ENCODE measurements at places on chromosomes 7 and 10.

GRCh38 chr10:132254841-132255240 lies 52.9 kb downstream of the STK32C start:
- no peak for DNase-seq

DNA sequence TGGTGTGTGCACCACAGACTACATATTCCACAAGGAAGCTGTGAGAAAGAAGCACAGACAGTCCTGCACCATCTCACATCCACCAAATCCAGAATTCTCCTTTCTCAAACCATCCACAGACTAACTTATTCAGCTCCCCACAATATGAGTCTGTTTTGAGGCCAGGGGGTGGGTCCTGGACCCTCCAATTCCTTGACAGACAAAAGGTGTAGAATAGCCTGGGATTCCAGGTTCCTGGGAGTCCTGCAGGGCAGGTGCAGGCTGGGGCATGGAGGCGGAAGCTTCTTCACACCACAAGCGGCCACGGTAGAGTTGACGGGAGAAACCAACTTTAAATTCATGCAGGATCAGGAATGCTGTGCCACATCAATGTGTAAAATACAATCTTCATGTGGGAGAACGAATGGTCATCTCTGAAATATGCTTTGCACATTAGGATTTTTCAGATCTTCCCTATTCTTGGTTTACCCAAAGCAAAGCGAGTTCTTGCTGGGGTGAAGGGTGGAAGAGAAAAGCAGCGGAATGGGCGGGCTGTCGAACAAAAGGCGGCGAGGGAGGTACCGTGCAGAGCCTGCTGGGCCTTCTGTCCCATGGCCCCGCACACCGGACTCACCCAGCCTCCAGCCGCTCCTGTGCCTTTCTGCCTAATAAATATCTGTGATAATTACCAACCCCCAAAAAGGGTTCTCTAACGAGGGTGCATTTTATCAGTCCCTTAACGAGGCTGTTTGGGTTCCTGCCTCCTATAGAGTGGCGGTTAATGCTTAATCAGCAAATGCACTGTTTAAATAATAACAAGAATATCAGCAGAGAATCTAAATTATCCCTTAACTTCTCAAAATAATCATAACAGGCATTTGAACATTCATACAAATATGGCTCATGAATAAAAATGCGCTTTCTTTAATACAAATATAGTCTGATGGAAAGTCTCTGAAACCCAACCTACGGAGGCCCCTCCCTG lies 514.0 kb downstream of the DNAJB6 start:
- DNase-seq, result no peak

DNA sequence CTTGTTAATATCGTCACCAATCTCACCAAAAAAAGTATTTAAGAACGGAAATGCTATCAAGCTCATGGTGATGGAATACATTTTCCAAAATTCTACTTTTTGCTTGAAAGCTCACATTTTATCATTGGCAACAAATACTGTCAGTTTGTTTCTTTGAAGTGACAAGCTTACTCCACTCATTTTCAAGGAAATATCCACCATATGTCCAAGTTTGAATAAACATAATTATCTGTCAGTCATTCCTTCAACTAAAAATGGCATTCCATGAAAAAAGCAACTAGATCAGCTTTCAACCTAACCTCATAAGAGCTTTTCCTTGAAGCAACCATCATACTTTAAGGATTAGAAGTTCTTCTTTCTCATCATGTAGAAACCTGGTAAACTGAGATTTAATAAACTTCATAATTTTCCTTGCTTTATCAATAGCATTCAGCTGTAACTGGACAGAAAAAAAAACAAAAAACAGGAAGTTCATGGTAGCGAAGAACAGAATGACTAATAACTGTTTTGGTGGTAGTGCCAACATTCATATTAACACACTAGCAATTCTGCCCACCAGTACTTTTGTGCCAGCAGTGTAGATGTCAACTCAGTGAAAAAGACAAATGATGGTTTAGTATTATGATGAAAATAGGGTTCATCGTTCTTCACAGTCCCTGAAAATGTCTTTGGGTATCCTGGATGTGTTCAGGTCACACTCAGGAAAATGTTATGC lies 764.9 kb downstream of the GRM8 start:
- DNase-seq, result no peak

- no peak for DNase-seq
Measured at GRCh38 chr7:155728116-155728515, 83.7 kb downstream of the RBM33 start.

- DNase-seq, result no peak
Measured at GRCh38 chr7:104848138-104848990, 165.6 kb upstream of the KMT2E start.

GRCh38 chr7:158026636-158027265 lies 560.9 kb downstream of the PTPRN2 start:
- DNase-seq, result no peak

GRCh38 chr10:104065748-104066147 lies 19.9 kb downstream of the COL17A1 start:
- no peak for DNase-seq

GRCh38 chr7:104584620-104585019 lies 256.2 kb downstream of the LHFPL3 start:
- DNase-seq, result no peak

GRCh38 chr7:12518920-12519681 lies 51.4 kb upstream of the SCIN start:
- no peak for DNase-seq

GRCh38 chr10:18021725-18022480 lies 70.2 kb downstream of the SLC39A12 start:
- no peak for DNase-seq

GRCh38 chr10:29646238-29646902 lies 11.6 kb upstream of the SVIL start:
- DNase-seq, result no peak

DNA sequence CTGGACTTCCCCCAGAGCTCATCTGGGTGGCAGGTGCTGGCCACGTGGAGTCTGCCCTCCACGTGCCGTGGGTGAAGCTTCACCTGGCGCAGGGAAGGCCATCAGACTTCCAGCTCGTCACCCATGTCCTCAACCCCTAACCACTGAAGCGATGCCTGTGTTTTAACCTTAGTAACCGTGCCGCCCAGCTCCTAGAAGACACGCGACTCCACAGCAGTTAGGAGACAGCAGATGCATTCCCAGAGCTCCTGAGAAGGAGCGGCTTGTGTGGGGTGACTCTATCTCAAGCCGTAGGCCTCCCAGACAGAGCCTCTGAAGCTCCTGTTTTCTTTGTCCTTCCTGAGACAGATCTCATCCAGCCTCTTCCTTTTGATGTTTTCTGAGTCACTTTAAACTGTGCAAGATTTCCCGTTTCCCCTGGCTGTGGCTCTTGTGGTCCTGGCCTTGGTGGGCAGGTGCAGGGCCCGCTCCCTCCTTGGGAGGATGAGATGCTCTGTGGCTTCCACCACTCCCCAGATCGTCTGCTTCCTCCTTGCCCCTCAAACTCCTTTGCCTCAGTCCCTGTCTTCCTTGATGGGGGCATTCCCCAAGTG lies 41.4 kb upstream of the AP5Z1 start:
- no peak for DNase-seq

GRCh38 chr7:154869436-154869835 lies 133.5 kb downstream of the PAXIP1 start:
- no peak for DNase-seq

DNA sequence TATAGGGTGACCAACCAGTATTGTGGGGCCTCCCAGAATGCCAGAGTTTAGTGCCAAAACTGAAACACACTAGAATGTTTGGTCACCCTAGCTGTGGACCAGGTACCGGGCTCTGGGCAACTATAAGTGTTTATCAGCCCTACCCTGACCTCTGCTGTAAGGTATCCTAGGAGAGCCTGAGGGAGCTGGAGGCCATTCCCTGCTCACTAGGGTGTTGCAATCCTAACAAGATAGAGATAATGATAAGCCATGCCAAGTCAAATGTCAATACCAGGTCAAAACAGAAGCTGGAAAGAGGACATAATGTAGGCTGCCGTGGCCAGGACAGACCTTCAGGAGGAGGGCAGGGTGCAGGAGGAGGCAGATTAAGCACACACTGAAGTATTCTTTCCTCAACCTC lies 151.8 kb downstream of the KCNMA1 start:
- no peak for DNase-seq

- DNase-seq, result no peak
Measured at GRCh38 chr7:29194594-29195427, at the start of gene CHN2. Gene CHN2, plus strand, starts transcription at chr7:29194775.

GRCh38 chr7:140342727-140343514 lies 55.4 kb downstream of the SLC37A3 start:
- DNase-seq, result no peak

DNA sequence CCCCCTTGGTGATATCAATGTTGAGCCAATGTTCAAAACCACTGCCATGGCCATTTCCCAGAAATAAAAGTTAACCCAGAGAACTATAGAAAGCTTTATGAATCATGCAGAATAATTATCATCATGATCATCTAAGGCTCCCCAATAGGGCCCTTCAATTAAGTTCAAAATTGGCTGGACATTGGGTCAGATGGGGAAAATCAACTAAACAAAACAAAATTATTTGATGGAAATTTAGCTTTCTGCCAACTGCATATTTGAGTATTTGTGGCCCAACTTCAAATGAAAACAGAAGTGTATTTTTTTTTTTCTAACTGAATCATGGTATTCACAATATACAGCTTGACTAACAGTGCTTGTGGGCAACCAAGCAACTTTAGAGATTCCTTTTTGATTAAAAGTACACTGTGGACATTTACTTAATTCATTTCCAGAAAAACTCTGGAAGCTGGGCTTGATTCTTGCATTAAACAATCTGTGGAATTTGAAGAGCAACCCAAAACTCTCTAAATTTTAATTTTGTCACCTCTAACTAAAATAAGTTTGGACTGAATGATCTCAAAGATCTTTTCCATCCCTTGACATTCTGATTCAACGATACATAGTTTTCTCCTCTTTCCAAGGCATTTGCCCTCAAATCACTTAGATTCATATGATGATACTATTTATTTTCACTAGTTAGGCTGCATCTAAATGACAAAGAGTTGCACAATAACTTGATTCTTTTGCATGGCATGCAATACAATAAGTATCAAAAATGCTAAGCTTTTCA lies 203.2 kb downstream of the AHR start:
- DNase-seq, result no peak

DNA sequence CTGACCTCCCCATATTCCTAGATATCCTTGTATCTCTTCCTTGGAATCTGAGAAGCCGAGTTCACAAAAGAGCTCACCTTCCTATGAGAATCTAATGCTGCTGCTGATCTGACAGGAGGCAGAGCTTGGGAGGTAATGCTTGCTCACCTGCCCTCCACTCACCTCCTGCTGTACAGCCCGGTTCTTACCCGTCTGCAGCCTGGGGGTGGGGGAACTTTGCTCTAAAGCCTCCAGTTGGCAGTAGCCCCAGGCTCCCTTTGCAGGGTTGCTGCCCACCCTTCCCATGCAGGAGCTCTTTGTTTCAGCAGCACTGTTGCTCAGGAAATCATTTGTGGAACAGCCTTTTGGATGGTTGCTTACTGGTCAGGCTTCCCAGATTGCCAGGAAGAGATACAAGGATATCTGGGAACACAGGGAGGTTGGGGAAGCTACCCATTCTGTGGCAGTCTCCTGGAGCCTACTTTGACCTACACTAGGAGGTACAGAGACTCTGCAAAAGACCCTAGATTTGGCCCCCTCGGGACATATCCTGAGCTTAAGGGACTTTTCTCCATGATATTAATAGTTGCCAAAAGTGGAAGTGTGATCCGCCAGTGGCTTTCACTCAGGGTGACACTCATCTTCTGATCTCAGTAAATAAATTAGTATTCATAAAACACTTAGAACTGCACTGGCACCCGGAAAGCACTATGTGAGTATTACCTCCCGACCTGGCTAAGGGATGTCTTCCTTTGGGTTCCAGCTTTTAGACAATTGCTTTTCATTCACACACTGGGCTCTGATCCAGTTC lies 363.7 kb upstream of the PODXL start:
- no peak for DNase-seq

GRCh38 chr10:13758312-13758711 lies 171.5 kb downstream of the PRPF18 start:
- peak; percentile 73 for DNase-seq

DNA sequence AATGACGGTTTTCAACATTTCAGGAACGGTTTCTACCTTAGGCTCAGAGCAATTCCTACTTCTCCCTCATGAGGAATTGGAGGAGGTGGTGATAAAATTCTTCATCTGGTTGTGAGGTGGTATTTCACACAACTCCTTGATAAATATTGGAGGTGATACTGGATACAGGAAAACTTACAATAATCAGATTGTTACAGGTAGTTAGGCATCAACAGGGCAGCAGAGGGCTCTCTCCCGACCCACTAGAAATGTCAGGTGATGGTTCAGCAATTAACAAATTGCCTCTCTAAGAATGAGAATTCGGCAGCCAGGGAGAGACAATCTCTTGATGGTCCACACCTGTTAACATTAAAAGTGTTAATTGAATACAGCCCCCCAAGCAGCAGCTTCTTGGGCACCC lies 22.6 kb downstream of the ZNF786 start:
- DNase-seq, result no peak

GRCh38 chr10:8049045-8049864 lies 5.2 kb upstream of the GATA3 start:
- DNase-seq, result no peak

- no peak for DNase-seq
Measured at GRCh38 chr7:104772405-104773345, 241.3 kb upstream of the KMT2E start.

DNA sequence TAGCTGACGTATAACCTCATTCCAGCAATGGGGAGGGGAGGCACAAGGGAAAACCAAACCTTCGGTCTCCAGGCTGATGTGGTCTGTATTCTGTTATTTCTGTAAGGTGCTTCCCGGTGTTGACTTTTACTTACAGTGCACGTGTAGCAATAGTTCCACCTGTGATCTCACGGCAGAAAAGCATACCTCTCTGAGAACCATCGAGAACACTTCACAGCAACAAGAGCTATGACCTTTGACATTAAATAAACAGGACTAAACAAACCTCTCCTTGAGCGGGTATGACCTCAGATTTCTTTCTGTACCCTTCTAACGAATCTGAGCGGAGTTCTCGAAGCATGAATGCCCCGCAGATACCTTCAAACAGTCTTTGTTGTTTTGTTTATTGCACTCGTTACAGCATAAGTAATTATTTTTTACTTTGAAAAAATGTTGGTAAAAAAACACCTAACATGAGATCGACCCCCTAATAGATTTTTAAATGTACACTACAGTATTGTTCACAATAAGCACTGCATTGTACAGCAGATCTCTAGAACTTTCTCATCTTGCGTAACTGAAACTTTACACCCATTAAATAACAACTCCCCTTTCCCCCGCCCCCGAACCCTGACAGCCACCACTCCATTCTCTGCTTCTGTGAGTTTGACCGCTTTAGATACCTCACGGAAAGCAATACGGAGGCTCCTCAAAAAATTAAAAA lies 282.3 kb downstream of the GATA3 start:
- DNase-seq, result no peak

DNA sequence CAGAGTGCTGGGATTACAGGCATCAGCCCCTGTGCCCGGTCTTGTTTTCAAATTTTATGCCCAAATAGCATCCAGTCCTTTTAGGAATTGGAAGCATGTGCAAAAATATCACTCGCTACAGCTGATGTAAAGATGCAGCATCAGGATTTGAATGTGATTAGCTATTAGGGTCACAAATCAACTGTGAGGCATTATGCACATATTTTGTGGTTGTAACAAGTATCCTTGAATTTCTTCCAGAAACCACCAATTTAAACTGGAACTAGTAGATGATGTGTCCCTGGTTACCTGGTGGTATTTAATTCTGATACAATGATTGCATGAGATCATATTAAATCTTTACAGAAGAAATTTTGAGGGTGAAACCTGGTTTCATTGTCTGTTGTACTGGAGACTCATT lies 41.0 kb upstream of the ITGA8 start:
- no peak for DNase-seq

Data from keratinocyte (primary cell).